ENCODE measurements at places on chromosomes 6 and 20.

DNA sequence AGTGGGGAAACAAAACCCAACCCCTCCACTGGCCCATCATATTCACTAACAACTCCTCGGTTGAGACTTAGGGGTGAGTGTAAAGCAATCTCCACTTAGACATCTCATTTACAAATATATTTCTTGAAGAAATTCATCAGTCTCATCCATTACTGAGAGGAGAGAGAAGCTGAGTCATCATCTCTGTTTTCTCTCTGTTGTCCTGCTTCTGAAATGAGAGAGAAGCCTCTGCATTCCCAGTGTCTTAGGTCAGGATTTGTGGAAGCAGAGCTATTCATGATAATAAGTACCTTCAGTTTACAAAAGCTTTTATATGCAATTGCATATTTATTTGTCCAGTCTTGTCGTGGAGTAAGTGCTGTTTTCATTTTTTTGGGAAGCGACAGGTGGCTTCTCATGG, 879 bp downstream of the MEP1A start:
- DNase-seq: no peak

- DNase-seq: no peak
Measured at GRCh38 chr6:6058054-6058444, 51.3 kb upstream of the NRN1 start.

DNA sequence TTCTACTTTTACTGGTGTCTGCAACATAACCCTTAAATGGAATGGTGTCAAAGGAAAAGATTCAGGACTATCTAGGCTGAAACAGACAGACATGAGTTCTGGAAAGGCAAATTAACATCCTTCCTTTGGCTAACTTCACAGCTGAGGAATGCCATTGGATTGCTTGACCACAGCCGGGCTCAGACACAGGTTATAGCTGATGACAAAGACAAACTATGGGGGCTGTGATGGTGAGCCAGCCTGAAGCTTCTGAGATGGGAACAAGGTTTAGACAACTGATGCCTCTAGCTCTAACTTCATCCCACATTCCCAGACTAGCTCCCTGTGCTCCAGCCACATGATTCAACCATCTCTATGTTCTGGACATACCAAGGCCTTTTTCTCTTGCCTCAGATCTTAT, 15.3 kb downstream of the POLR1C start:
- DNase-seq: no peak

GRCh38 chr6:156281266-156281665, 495.9 kb upstream of the ARID1B start:
- DNase-seq: no peak

- no peak for DNase-seq
Measured at GRCh38 chr6:71229477-71229876, 59.1 kb upstream of the OGFRL1 start.

DNA sequence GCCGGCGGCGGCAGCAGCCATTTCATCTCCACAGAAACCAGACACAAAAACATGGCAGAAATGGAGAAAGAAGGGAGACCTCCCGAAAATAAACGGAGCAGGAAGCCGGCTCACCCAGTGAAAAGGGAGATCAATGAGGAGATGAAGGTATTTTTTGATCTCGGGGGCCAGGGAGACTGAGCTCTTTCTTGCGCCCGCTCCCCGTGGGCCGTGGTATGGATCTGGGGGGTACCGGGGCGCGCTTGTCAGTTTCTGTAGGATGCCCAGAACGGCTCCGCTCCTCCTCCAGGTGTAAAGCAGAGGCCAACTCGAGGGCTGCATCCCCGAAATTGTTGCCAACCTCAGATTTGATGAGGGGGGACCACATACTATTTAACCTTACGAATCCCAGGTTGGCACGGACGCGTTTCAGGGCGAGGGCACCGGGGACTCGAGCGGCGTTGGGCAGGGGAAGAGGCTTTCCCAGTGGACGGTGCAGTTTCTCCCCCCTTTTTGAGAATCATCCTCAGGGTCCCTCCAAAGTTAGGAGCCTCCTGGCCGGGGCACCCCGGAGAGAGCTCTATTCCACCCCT, 735 bp downstream of the SOBP start:
- DNase-seq: peak; percentile 20

DNA sequence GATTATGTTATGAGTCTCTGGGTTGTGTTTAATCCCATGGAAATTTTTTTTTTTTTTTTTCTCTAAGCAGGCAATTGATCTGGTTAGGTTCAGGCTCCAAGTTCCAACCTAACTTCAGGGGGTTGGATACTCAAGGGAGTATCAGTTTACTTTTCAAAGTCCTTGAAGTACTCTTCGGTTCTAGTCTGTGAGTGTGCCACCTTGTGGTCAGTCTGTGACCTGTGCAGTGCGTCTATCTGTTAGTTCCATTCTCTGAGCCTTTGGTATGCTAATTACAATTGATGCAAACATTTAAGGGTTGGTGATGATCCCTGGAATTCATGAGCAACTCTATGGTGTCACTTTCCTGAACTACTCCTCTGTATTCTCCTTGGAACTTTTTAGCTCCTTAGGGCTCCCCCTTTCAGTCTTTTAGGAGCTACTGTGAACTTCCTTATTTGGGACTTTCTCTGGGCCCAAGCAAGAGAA, 342.0 kb downstream of the SOX4 start:
- no peak for DNase-seq

- no peak for DNase-seq
Measured at GRCh38 chr6:156150391-156150790, 626.8 kb upstream of the ARID1B start.

GRCh38 chr6:108942556-108943492, 94.6 kb downstream of the ARMC2 start:
- no peak for DNase-seq

- no peak for DNase-seq
Measured at GRCh38 chr6:89413006-89413400, 930 bp upstream of the RRAGD start.

- peak; percentile 39 for DNase-seq
Measured at GRCh38 chr20:43458422-43458924, 777 bp downstream of the SRSF6 start.

DNA sequence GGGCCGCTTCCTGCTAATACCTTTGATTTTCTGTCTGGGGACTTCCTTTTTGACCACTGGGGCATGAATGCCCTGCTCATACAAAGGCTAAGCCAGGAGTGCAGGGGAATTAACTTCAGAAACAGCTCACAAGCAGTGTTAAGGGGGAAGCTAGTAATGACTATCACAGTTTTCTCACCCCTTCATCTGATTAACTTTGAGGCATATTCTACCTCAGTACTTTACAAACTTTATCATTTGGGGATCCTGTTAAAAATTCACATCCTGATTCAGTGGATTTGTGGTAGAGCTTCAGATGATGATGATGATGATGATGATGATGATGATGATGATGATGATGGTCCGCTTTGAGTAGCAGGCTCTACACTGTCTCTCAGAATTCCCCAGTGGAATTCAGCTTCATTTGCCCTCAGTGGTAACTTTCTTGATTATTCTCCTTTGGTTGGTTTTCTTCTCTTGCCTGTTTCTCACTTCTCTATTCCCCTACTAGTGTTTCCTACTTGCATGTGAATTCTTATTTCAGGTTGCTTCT, 78.4 kb upstream of the TMEM170B start:
- peak; percentile 58 for DNase-seq

GRCh38 chr6:15449011-15449410, 203.1 kb downstream of the JARID2 start:
- DNase-seq: no peak

DNA sequence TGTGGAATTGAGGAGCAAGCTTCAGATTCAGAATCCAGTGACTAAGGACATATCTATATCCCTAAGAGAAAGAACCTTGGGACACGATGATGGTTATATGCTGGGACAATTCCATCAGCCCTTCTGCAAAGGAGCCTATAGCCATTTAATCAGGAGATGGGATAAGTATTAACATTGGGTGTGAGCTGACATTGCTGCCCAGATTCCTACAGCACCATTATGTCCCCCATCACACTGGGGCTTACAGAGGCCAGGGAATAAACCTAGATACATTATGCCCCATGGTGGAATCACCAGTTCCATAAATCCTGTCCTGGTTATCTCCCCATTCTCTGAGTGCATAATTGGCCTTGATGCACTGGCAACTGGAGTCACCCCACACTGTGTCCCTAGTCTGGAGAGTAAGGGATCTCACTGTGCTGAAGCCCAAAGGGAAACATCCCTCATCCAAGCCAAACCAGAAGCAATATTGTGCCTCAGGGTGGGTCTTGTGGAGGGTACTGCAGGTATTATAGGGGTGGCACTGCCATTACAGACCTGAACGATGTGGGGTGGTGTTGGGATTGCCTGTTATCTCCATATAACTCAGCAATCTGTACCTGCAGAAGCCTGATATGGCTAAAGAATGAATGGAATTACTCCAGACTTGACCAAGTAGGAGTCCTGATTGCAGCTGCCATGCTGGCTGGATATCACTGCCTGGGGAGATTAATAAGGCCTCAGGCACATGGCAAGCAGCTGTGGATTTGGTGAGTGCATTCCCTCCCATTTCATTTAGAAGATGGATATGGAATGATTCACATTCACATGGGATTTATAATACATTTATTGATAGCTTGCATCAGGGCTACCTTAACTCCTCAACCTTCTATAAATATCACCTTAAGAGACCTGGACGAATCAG, 5.0 kb downstream of the HLA-A start:
- DNase-seq: no peak

- no peak for DNase-seq
Measured at GRCh38 chr20:50470264-50470858, 39.8 kb upstream of the PTPN1 start.

GRCh38 chr20:50589548-50590347, 79.6 kb downstream of the PTPN1 start:
- DNase-seq: no peak

DNA sequence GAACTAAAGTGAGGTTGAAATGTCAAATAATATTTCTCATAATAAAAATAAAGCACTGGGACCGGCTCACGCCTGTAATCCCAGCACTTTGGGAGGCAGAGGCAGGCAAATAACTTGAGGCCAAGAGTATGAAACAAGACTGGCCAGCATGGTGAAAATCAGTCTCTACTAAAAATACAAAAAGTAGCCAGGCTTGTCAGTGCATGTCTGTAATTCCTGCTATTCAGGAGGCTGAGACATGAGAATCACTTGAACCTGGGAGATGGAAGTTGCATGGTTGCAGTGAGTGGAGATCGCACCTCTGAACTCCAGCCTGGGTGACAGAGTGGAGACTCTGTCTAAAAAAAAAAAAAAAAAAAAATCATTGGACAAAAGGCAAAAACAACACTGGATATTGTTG, 38.4 kb upstream of the RSPO3 start:
- DNase-seq: no peak

DNA sequence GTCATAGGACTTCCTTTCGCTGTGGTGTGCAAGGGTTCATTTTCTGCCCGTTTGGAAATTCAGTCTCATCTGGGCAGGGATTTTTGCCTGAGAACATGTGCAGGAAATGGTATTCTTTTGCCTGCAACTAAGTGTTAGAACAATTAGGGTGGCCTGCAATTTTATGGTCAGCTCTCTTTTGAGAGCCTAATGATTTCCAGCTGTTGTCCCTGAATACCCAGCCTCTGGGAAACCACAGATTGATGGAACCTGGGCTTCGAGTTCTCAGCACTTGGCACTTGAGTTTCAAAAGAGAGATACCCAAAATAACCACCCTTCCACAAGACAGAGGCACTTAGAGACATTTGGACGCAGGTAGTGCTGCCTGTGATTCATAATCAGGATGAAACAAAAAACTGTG, 217.2 kb upstream of the FOXA2 start:
- no peak for DNase-seq

- no peak for DNase-seq
Measured at GRCh38 chr6:15715851-15716250, 53.0 kb upstream of the DTNBP1 start.

GRCh38 chr20:51889466-51889865, 87.1 kb upstream of the SALL4 start:
- DNase-seq: no peak

DNA sequence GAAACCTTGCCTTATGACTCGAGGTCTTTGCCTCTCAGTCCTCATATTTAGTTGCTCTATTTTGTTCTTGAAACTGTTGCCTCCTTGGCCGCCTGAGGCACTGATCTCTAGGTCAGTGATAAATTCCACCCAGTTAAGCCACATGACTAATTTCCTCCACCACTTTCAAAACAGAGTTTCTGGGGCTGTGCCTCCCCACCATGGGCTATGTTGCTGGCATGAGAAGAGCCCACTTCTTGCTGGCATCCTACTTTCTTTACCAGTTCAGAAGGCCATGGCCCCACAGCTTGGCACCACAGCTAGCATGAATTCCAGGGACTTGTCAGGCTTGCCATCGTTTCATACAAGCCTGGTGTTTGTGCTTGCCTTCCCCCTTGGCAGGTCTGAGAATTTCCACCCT, 361.4 kb upstream of the JAG1 start:
- no peak for DNase-seq

GRCh38 chr6:147973806-147974205, 368.8 kb upstream of the SASH1 start:
- no peak for DNase-seq

All from GM10248 (cell line).